ENCODE measurements at places on chromosomes 4 and X. TPM values are rescaled to one million over a fixed set of nuclear protein-coding genes. Genes with fewer than 3 reads are reported as not detected.

The ZMAT1 gene
- not detected for total RNA-seq

DNA sequence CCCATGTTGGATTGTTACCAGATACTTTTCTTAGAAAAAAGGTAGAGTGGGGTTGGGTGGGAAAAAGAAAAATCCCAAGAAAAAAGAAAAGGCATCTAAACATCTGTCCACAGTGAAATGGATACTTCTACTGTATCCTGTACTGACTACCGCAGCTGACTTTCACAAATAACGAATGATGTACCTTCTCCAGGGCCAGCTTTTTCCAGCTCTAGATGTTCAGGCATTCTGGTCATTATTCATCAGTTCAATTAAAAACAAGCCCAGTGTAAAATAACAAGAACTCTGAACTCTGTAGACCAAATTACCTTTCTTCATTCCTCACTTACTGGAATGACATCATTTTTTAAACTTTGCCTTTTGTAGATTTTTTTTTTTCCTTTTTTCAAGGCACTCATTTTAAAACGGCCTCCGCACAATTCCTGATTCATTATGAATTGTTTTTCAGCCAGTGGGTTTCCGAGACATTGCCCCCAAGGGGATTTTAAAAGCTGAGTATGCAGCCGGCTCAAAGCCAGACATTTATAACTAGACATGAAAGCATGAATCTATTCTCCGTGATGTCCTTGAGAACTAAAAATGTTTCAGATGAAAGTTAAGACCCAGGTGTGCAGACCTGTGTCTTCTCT is 113.5 kb downstream of the PRKX start:
- DNase-seq: no peak

- no peak for DNase-seq
Measured at GRCh38 chrX:80663331-80663730, 146.3 kb downstream of the BRWD3 start.

GRCh38 chr4:55517526-55518229 is 29.0 kb downstream of the CLOCK start:
- no peak for DNase-seq

GRCh38 chr4:182929296-182929695 is 12.1 kb upstream of the DCTD start:
- DNase-seq: peak; percentile 97

GRCh38 chr4:52420330-52420729 is 238.8 kb downstream of the USP46 start:
- DNase-seq: no peak

The PNPLA4 gene
- 10.6 TPM for total RNA-seq

- DNase-seq: peak; percentile 6
Measured at GRCh38 chr4:184163813-184164212, 53.9 kb downstream of the ENPP6 start.

DNA sequence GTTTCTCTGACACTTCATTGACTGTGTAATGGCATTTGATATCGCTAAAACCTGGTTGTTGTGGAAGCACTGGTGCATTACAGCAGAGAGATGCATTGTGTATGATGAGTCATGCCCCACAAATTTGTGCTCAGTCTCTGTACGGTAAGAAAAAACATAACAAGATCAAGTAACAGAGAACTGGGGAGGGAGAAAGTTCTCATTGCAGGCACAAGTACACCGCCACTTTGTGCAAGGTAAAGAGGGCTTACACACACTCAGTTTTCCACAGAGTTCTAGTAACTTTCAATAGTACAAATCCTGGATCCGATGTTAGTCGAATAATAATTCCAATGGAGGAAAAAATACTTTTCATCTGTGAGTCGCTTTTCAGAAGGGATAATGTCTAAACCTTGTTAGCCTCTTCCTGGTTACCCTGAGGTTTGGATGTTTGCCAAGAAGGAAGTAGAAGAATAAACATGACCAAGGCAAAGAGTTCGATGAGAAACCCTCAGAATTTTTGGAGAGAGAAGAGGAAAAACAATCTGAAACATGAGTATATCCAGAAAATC is 512.5 kb upstream of the SLIT2 start:
- peak; percentile 95 for DNase-seq

- DNase-seq: no peak
Measured at GRCh38 chrX:1425381-1425780, 27.3 kb downstream of the ASMTL start.

GRCh38 chrX:118498755-118499154 is 3.1 kb downstream of the DOCK11 start:
- DNase-seq: no peak
